ENCODE measurements at places on chromosomes 6 and 20.

DNA sequence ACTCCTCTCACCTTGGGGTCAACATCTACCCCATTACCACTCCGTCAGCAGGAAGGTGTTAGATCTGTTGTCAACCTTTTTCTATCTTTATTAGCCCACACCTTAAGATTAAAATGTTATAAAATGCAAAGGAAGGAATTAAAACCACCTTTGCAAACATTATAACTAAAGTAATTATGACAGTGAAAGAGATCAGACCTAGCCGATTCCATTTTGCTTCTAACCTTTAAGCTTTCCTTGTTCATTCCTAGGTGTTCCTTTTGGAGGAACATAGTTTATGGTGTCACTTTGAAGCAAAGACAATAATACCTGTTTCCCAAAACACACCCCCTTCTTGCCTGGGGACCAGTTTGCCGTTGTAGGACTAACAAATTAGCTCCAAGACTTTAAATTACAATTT lies 1223.0 kb upstream of the ADGRB3 start:
- DNase-seq = no peak

GRCh38 chr6:155154158-155154830 lies 109.5 kb upstream of the CLDN20 start:
- DNase-seq = no peak

GRCh38 chr6:45599053-45599452 lies 221.3 kb upstream of the SUPT3H start:
- no peak for DNase-seq

- DNase-seq = no peak
Observed at GRCh38 chr20:44849703-44850102, 35.8 kb upstream of the YWHAB start.

GRCh38 chr6:112030961-112031660 lies 22.8 kb upstream of the CCN6 start:
- no peak for DNase-seq

GRCh38 chr20:36856691-36857635 lies 19.0 kb upstream of the TLDC2 start:
- DNase-seq = peak; percentile 80

GRCh38 chr20:35578469-35578868 lies 36.6 kb downstream of the ERGIC3 start:
- DNase-seq = no peak

DNA sequence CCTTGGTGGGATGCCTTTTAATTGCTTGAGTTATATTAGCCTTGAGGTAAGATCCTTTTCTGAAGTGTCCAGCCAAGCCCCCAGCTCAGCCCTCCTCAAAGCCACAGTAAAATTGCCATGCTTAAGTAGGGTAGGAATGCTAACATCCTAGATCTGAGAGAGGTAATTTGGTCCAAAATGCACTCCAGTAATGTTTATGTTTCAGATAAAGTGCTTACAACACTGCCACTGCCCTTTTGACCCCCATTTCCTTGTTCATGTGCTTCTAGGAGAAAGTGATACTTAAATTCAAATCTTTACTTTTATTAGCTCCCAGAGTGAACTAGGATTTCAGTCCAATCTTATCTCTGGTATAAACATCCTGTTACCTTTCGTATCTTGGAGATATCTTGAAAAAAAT lies 318.0 kb downstream of the BMP2 start:
- no peak for DNase-seq

DNA sequence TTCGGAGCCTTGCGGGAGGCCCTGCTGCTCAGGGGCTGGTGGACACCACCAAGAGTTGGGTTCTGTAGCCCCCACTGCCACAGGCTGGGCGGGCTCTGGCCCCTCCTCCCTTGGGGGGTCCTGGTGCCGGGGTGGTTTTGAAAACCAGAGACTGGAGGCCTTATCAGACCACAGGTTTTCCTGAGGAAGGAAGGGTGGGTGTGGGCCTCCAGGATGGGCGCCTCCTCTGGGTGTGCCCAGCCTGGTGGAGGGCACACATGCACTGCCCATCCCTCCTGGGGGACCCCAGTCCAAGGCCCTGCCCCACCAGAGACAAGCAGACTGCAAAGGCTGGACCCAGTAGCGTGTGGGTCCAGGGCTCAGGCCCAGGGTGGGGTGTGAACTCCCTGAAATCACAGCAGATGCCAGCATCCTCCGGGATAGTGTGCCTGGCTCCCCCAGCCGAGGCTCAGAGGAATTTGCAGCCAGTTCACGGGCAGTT lies 13.5 kb upstream of the ZBTB46 start:
- no peak for DNase-seq

DNA sequence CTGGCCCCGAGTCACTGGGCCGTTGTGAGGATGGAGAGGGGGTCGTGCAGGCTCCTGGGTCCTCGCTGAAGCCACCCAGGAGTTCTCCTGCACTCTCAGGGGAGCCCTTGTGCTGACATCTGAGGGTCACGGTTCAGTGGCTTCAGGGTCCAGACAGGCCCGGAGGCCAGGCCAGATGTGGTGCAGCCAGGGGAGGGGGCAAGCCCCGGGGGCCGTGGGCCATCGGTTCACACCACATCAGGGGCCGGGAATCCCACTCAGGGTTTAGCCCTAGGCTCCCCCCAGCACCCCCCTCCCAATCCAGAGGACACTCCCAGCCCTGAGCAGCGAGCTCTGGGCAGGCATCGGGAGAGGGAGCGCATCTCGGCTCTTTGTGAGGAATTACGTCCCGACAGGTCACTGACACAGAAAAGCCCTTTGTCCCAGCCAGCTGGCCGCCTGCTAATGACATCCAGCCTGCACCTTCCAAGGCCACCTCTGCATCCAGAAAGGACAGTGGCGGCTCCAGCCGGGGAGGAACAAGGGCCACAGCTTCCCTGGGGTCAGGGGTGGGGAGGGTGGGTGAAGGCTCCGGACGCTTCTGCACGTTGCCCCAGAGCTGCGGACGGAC lies 6.4 kb upstream of the CHRNA4 start:
- no peak for DNase-seq

DNA sequence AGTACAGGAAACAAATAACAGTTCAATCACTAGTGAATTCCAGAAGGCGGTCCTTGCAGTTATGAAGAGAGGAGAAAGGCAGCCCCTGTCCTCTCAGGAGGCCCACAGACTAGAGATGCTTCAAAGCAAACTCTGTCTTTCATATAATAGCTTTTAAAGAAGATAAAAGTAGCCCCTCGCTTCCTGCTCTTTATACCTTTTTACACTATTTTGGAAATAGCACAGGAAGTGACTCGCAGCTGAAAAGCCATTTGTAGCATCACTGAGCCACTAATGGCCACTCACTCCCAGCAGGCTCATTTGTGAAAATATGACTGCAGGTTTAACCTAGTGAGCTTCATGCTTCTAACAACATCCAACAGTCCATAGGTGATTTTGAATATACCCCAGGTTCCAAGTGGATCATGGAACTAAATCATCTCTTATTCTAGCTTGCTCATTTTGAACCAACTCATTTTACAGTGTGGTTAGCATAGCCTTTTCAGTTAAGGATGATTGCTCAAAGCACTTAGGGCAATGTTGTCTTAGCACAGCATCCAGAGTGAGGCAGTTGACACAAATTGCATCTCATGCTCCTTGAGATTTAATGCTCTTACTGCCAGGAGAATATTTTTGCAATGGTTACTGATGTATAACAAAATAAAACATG lies 136.0 kb upstream of the NRSN1 start:
- DNase-seq = no peak

DNA sequence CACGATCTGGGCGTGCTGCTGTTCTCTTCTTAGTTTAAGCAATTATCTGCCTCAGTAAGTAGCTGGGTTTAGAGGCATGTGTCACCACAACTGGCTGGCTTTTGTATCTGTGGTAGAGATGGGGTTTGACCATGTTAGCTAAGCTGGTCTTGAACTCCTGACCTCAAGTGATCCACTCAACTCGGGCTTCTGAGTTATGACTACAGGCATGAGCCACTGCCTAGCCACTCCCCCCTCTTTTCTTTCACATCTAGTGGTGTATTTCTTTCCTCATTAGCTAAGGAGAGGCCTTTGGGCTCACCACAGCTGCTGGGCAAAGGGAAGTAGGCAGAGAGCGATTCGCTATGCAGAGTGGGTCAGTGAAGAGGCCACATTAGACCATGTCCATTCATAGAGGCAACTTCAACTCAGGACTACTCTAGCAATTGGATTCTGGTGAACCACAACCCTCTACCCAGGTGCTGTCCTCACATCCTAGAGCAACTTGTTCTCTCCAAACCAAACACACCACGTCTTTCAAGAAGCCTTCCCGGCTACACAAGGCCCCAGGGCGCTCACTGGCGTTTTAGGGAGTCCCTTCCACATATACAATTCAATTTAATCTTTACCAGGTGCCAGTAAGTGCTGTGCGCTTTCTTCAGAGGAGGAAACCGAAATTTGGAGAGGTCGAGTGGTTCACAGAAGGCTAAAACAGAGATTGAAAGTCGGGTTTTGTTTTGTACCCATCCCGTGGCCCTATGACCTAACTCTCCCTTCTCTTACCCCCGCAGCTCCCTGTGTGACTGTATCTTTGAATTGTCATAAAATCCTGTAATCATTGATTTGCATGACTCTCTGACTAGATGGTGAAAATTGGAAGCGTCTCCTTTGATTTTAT lies 26.5 kb upstream of the GFOD1 start:
- no peak for DNase-seq

GRCh38 chr20:35767683-35768481 lies 3.9 kb upstream of the PHF20 start:
- DNase-seq = peak; percentile 10

GRCh38 chr6:100454551-100455229 lies 10.0 kb downstream of the SIM1 start:
- no peak for DNase-seq

Measured in hypothalamus (tissue), 51 donors.